ENCODE measurements at places on chromosomes 3 and 15.
A peak's percentile ranks its signal among the peaks of the same experiment; 100 is the strongest.

DNA sequence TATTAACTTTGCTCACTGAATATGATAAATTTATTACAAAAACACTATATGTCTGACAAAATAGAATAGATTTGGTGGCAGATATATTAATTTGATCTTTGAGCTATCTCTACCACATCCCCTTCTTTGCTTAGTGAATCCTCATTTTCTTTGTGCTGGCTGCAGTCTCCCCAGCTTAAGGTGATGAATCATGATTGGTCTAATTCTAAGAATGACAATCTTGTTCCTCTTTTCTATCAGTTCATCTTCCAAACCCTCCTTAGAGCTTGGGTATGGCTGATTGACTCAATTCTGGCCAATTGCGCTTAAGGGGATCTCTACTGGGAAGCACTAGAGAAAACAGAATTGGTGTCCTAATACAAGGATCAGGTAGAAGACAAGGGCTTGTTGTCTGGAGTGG lies 309.6 kb upstream of the GOLIM4 start:
- DNase-seq = no peak

DNA sequence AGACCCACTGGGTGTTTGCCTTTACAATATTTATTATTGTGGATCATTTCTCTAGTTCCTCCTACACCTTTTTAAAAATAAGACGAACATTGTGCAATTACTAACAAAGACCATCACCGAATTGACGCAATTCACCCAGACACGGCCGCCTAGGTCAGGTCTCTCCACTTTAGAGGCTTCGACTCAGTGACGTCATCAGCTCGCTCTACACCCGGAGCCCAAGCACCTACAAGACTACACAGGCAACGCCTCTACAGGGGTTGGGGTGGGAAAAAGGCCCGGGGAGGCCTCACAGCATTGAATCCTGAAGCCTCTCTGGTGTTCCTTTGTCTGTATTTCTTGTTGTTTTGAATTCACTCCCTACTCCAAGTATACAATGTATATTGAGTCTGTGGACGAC lies 16.6 kb downstream of the ZIC4 start:
- DNase-seq = no peak

DNA sequence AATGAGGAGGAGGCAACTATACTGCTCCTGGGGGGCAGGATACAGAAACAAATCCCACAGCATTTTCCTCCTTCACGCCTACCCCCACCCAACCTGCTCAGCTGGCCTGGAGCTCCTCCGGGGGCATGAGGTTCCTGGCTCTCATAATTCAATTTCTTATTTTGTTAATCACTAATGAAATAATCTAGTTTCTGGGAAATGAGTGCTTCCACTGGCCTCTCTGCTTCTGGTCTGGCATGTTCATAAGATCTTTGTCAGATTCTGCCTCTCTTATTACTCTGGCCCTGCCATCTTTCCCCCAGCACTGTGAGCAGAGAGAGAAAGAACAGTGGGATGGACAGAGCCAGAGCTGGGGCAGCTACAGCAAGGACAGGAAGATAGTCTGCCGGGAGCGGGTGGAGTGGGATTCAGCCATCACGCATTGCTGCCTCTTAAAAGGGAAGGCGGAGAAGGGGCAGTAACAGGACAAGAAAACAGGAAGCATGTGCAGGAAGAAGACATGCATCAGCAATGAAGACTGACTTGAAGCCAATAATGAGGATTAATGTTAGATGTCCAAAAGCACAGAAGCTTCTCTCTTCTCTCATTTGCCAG lies 13.6 kb downstream of the RPAP1 start:
- DNase-seq = no peak

GRCh38 chr15:96343113-96344059 lies 12.9 kb downstream of the NR2F2 start:
- DNase-seq = no peak

DNA sequence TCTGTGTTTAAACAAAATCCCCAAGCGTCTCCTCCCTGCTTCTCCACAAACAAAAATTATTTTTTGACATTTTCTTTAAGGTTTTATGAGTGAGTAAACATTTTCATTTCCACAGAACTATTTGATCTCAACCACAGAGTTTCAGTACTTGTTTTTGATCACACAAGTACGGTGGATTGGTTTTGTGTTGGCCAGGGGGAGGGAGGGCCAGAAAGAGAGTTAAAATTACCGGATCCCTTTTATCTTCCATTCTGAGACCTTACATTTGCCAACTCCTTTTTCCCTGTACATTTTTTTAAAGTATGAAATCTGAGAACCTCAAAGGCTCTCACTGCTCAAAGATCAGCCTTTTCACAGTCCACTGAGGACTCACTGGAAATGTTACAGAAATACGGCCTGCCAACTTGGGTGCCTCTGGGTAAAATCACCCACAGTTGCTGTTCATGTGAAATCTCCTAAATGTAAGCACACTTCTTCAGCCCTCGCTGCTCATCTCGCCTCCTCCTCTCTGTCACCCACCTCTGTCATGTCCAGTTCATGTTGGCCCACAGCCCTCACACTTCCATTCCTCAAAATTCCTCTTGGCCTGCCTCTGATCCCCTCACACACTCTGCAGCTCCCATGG lies 1.7 kb downstream of the HOMER2 start:
- DNase-seq = no peak

GRCh38 chr3:197308591-197308990 lies 10.2 kb upstream of the DLG1 start:
- DNase-seq = no peak

DNA sequence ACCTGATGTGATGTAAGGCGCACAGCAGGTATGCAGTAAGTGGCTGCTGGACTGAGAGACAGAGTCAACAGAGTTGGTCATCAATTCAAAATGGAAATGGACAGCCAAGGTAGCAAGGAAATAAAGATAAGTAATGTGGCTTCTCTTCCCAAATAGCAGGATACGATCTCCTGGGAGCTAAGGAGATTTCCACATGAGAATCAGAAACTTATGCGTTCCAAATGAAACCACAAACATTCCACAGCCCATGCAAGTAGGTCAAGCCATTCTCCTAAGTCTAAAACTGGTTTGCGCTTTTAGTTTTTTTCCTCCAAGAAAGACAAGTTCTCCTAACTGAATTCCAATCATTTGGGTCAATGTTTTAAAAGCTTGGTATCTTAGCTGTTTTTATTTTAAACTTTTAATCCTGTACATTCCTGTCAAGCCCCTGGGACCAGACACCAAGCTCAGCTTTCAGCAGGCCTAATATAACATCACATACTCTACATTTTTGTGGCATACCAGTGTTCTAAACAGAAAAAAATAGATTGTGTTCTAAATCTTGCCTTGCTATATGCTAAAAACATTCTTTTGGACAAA lies 73.7 kb upstream of the TSPAN3 start:
- no peak for DNase-seq

DNA sequence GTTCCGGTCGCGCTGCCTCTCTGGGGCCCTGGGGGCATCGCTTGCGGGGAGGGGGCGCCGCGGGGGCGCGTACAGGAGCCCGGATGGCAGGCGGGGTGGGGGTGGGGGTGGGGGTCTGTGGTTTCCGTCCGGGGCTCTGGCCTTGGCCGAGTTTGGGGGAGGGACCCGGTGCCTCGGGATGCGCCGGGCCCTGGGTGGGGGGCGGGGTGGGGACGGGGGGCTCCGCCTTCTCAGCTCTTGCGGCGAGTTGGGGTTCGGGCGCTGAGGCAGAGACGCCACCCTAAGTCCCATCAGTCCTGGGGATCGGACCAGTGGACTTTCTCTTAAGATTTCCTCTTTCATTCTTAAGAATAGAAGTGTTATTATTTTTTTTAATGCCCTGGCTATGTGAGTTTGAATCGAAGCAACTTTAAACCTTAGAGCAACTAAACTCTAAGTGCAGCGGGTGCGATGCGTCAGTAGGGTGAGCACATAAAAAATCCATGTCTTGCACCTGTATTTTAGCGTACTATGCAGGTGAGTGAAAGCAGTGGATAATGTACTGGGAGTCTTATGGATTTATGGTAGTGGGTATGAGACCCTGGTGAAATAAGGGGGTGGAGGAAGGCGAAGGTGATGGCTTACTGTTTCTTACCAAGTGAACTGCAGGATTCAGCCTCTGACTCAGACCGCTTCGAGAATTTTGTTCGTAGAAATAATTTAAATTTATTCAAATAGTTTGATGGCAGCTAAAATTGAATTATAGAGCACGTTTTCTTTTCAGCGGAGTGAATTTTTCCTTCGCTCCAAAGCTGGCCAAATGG lies 762 bp downstream of the CTNNB1 start:
- no peak for DNase-seq

- no peak for DNase-seq
Observed at GRCh38 chr3:160018959-160019358, 30.3 kb downstream of the IL12A start.

- DNase-seq = no peak
Observed at GRCh38 chr3:114550165-114550564, 256.3 kb downstream of the TIGIT start.

DNA sequence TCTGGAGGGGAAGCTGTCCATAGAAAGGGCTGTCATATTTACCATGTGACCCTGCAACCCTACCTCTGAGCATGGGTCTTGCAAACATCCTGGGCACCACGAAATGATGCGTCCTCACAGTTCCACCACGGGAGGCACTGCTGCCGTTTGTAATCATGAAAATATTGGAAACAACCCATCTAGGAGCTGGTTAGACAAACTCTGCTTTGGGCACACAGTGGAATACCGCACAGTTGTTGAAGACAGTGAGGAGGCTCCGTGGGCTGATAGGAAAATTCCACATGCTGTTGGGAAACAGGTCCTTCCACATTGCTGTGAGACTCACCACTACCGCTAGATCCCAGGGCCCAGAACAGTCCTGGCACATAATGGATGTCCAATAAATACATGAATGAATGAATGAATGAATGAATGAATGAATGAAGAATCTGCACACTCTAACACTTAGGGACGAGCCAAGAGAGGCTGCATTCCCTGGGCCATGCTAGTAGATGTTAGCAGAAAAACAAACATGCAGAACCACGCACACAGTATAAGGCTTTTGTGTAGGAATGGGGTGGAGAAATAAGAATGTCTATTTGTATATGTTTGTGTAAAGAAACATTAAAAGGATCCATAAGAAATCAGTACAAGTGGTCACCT lies 40.6 kb downstream of the TPRA1 start:
- DNase-seq = no peak

GRCh38 chr3:149243540-149243939 lies 21.9 kb upstream of the CP start:
- no peak for DNase-seq

DNA sequence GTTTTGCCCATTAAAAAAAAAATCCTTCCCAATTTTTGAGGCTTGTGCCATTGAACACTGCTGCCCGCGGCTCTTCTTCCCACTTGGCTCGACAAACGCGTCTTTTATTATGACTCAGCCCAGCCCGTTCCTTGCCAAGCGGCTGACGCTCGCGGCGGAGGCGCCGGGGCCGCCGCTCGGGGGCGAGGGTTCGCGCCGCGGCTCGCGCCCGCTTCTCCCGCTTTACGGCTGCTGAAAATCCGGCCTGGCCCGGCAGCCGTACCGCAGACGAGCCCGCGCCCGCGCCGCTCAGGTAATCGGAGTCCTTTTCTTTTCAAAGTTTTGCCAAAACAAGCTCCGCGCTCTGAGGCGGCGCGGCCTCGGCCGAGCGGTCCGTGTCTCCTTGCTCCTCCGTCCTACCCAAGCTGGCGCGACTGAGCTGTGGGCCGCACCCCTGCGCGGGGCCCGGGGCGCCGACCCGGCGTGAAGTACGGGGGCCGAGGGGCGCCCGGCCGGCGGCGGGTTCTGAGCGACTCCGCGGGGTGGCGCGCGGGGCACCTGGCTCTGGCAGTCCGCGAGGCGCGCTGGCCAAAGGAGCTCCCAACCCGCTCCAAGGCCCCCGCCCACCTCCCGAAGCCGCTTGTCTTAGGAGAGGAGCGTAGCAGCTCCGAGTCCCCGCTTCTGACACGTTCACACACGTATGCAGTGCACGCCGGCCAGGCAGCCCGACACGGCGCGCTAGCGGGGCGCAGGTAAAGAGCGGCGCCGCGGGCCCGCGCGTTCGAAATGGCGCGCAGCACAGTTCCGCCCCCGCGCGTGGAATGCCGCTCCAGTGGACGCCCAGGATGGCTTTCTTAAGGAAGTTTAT lies 418.2 kb upstream of the NAALADL2 start:
- DNase-seq = peak; percentile 92

DNA sequence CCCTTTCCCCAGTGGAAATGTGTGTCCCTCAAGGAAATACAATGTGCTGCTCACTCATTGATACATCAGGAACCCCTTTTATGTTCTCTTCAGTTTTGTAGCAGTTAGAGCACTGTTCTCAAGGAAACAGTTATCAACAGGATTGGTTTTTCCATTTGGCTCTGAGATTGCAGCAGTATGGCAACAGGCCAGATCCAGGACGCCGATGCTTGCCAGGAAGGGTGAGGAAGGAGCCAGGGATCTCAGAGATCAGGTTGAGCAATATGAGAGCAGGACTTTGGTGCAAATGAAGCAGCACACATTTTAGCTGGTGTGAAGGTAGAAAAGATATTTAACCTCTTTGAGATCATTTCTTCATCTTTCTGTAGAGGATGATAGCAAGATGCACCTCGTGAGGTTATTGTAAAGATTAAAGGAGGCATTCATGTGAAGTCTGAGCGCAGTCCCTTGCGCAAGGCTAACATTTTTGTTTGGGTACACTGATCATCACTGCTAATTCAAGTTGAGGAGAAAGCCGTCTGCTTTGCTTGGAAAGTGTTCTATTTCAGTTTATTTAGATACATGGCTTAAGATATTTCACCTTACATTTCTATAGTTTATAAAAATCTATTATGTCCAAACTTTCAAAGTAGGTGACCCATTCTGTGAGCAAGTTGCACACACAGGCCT lies 68.5 kb downstream of the KCNH8 start:
- no peak for DNase-seq

- no peak for DNase-seq
Observed at GRCh38 chr3:139113993-139114375, 69.3 kb upstream of the PRR23C start.

DNA sequence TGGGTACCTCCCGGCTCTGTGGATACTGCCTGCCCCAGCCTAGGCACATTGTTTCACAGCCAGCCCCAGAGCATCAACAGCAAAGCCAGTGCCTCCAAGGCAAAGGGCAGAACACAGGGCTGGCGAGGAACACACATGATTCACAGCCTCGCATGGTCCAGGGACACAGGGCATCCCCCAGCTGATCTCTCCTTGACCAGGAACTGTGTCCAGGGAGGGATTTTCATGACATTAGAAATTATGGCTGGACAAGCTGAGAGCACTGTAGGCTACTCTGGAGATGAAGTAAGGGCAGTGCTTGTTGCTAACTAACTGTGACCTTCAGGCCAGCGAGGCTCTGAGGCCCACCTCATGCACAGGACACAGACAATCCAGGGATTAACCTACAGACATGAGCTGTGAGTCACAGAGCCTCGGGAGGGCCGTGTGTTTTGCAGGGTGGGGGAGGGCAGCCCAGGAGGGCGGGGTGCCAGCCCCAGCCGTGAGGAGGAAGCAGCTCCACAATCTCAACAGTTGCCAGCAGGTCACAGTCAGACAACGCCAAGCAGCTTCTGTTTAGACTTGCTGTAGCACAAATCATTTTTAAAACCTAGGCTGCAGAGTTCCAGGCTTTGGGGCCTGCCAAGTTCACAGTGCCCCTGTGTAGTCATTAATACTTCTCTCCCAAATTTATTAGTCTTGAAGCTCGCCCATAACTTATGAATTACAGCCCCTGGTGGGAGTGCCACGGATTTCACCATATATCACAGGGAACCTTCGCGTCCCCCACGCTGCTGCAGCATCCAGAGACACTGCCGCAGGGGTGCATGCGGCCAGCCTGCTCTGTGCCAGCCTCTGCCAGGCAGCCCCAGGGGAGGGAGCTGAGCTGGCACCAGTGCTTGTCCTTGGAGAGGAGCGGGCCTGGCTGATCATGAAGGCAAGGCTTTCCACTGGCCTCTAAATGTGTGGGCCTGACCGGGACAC lies 114.7 kb downstream of the ETFA start:
- DNase-seq = peak; percentile 59

GRCh38 chr3:139319428-139320402 lies 24.1 kb upstream of the MRPS22 start:
- no peak for DNase-seq
